ENCODE measurements at places on chromosomes 16 and 17.

- DNase-seq = no peak
Measured at GRCh38 chr16:65937455-65937854, 429.0 kb upstream of the CDH5 start.

- no peak for DNase-seq
Measured at GRCh38 chr17:37518826-37519225, 29.1 kb downstream of the DUSP14 start.

DNA sequence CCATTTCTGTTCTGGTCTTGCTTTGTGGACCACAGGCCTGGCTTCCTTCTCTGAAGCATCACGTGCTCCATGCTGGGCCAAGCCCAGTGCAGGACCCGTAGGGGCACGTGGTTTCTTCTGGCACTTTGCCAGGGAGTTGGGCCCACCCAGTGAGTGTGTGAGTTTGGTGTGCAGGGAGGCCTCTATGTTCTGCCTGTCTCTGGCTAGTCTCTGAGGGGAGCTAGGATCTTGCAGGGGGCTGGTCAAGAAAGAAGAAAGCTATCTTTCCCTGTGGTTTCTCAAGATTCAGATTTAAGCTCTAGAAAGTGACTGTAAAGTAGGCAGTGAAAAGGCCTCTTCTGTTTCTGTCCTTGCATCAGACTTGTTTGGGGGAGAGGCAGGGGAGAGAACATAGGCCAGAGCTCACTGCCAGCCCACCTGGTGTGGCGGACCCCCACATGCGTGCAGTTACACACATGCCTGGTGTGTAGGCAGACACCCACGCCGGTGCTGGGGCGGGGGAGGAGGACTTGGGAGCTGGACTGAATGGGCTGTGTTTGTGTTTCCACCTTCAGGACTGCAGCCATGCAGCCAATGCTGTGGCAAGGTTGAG lies 11.8 kb downstream of the LASP1 start:
- no peak for DNase-seq

DNA sequence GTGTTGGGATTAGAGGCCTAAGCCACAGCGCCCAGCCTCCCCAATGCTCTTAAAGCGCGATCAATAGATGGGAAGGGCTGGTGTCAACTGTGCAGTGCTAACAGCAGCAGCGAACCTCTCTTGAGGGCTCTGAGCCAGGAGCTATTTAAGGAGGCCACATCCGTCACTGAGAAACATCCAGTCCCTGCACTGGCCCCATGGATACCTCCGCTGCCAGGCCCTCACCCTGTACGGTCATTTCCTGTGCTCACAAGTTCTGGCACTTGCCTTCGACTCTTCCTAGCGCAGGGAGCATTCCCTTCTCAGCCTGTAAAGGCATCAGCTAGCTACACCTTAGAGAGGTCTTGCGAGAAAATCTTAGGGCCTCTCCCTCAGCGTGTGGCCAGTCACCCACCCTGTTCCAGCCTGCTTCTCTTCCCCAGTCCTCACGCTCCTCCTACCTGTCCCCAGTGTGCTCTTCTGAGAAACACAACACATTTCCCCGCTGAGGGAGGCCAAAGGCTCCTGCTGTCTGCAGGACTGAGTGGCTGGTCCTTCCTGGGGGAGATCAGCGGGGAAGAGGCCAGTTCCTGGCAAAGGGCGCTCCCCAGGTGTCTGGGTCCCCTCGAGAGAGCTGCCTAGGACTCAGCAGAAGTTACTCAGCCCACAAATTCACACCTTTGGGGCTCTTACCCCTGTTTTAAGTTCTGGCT lies 28.6 kb downstream of the GTF3C1 start:
- no peak for DNase-seq

DNA sequence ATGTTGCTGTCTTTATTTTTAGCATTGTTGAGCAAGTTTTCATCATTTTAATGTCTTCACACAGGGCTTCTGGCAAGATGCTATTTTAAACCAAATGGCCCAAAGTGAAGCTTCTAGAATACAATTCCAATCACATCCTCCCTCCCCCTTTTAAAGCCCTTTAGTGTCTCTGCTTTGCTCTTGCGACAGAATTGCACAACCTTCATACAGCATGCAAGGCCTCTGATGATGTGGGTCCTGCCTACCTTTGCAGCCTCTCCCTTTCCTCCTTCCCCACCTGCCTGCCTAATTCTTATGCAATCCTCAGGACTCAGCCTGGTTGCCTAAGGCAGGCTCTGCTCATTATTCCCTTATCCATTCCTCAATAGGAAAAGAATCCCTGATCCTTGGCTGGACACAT lies 381.7 kb downstream of the SLC39A11 start:
- no peak for DNase-seq

- DNase-seq = no peak
Measured at GRCh38 chr17:3663102-3664011, 5.0 kb downstream of the TAX1BP3 start.

DNA sequence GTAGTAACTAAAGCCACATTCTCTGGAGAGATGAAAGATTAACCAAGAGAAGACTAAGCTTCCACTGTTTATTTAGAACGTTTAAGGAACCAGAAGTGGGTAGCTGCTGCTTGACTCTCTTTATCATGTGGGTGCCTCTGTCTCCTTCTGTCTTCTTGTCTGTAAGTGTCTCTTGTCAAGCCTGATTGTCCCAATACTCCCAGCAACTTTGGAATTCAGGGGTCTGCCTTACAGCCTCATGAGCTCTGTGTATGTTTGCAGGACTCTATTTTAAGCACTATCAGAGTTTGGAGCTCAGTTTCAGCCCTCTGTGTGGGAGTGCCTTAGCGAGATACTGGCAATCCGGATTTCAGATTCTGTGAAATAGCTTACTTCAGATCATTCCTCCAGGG lies 29.3 kb upstream of the SPACA3 start:
- no peak for DNase-seq

DNA sequence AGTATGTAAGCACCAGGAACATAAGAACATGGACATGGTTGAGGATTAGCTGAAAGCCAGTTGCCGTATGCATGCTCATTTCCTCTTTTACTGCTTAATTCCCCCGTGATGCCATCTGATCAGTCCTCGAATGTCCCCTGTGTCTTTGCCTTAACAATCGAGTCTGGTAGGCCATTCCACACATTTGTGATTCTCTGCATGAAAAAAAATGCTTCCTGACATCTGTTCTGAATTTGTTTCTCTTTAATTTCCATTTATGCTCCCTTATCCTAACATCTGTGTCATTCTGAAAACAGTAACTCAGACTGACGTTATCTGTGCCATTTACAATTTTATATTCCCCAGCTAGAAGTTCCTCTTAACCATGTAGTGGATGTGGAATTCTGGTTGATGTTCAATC lies 158.2 kb upstream of the TOX3 start:
- no peak for DNase-seq
